COR-L47 (cell line): ENCODE measurements at places on chromosomes 1 and 21.
A peak's percentile ranks its signal among the peaks of the same experiment; 100 is the strongest.

DNA sequence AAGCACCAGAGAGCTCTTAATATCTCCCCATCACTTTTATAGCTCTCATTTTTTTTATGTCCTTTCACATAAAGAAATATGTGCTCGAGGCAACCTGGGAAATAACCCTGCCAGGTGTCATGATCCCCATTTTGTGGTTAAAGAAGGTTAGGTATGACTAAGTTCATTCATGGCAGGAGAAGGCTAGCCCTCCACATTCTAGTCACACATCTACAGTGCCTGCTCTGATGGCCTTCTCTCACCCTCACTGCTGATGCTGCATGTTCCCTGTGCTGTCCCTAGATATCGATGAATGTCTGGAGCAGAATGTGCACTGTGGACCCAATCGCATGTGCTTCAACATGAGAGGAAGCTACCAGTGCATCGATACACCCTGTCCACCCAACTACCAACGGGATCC, 187.5 kb downstream of the TPR start:
- no peak for DNase-seq

GRCh38 chr1:230012741-230013140, 54.3 kb upstream of the GALNT2 start:
- DNase-seq: no peak

DNA sequence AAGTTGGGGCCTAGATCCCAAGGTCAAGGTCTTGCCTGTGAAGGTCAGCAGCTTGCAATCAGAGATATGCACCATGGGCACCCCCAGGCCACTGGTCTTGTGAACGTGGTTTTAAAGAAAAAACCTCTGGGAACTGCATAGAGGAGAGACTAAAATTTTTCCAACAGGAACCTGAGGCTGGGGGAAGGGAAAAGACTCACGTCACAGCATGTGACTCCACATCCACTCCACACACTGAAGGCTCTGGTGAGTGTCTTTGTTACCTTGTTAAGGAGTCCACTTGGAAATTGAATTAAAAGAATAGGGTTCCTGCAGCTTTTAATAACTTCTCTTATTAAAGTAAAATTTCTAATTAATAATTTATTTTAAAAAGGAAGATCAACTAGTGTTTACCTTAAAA, 224.9 kb downstream of the DAB1 start:
- DNase-seq: no peak

DNA sequence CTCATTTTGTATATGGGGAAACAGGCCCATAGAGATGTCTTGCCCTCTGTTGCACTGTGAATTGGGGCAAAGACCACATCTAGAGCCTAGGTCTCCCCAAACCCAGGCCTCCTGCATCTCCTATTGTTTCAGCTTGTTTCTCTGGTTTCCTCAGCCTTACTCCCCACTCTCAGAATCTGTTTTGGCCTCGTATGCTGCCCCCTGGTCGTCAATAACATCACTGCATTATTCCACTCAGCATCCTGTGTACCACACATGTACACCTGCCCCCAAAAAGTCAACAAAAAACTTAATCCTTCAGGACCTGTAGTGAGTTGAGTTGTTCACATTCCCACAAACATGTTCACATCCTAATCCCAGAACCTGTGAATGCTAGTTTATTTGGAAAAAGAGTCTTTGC, 184.8 kb downstream of the BRINP2 start:
- DNase-seq: no peak

DNA sequence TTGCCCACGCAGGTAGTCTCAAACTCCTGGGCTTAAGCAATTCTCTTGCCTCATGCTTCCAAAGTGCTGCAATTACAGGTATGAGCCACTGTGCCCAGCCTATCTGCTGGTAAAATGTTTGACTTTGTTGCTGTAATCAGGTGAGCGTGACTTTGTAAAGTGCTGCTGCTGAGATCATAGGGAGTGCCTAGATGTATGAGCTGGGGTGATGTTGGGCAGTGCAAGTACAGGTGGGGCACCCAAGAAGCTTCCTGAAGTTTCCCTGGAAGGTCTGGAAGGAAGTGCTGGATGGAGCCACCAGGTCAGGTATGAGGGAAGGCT, 43.1 kb downstream of the KIF21B start:
- no peak for DNase-seq

- no peak for DNase-seq
These were observed 5.8 kb upstream of the C1orf159 start for GRCh38 chr1:1121611-1122077.

DNA sequence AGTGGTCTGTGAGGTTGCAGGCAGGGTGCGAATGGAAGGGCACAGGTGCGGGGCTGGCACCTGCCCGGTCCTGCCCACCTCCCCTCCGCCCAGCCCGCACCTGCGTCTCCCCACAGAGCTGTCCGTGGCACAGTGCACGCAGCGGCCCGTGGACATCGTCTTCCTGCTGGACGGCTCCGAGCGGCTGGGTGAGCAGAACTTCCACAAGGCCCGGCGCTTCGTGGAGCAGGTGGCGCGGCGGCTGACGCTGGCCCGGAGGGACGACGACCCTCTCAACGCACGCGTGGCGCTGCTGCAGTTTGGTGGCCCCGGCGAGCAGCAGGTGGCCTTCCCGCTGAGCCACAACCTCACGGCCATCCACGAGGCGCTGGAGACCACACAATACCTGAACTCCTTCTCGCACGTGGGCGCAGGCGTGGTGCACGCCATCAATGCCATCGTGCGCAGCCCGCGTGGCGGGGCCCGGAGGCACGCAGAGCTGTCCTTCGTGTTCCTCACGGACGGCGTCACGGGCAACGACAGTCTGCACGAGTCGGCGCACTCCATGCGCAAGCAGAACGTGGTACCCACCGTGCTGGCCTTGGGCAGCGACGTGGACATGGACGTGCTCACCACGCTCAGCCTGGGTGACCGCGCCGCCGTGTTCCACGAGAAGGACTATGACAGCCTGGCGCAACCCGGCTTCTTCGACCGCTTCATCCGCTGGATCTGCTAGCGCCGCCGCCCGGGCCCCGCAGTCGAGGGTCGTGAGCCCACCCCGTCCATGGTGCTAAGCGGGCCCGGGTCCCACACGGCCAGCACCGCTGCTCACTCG, 23.3 kb downstream of the FTCD start:
- DNase-seq: no peak

- DNase-seq: no peak
These were observed 149.9 kb downstream of the MRPL39 start for GRCh38 chr21:25457411-25457810.

DNA sequence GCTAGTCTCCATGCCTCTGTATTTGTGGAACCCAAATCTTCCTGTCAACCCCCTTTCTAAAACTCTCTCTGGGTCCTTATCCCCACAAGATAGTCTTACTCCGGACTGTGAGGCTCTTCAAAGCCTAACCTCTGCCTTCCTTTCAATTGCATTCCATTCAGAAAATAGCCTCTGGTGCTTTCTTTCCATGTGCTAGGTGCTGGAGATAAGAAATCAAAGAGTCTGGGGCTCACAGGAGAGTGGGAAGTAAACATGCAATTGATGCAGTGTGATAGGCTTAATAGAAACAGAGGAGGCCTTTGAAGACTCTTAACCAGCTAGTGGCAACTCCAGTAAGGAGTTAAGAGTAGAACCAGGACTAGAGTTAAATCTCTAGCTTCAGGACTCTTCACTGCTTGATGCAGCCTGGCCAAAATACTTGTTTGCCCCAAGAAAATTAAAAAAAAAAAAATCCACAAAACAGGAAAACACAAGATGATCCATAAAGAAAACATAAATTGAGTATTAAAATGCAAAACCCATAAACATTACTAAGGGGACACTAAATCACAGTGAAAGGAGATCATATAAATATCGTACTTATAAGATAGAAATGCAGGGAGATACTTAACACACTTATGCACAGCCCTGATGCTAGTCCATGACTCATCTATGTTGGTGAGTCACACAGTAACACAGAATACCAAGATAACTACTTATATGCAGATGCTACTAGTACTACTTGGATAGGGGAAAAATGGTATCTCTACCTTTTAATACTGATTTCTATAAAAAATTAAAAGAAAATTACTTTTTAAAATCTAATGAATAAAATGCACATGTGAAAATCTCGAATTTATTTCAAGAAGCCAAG, 341.5 kb downstream of the KCNH1 start:
- DNase-seq: no peak

DNA sequence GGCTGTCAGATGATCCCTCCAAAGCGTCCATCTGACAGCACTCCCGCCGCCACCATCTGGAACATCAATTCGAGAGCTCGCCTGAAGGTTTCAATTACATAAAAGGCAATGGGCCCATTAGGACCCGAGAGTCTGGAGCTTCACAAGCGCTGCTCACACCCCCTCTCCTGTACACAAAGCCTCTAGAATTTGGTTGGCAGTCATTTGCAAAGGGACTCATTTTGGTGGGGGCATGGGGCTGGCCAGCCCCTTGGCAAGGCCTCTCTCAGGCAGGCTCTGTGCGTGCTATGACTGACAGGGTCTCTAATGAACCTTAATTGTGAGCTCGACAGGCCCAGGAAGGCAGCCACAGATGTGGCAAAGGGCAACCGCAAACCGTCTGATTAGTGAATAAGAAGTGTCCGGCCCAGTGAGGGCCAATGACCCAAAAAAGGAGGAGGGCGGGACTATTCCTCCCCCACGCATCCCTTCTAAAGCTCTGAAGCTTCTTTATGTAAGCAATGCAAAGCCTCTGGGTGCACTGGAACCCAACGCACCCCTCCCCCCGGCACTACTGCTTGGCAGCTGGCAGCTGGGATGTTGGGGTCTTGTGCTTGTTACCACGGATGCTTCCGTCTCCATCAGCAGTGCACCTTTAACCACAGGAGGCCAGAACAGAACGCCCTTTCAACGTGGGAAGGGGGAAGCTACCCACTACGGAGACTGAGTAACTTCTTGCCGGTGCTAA, 79.4 kb downstream of the CAPZB start:
- no peak for DNase-seq

DNA sequence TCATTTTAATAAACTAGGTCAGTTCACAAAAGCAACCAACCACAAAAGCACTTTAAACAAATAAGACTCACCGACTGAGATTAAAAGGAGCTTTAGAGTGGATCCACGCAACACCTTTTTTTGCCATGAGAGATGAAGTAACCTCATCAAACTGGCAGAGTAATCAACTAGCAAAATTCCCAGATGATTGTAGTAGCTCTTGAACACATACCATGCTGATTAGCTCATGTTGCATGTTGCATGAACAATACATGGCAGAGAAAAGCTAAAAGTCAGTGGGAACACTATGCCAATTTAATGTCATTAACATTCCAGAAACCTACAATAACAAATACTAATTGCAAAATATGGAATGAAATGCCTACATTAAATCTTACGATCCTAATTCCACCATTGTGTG, 4.1 kb downstream of the WARS2 start:
- DNase-seq: no peak

DNA sequence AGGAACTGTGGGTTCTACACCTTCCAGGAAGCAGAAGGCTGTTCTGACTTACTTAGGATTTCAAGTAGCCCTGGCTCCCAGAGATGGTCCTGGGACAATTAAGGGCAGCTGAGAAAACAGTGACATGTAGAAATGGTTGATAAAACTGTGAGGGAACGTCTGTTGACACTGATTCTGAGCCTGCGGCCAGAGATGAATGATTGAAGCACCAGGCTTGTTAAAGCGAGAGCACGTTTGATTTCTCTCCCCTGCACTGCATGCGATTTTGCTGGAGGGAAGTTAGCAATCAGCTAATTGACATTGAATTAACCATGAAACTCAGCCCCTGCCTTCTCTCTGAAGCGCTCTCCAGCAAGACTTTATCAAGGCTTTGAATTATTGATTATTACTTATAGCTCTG, 29.9 kb upstream of the POU3F1 start:
- no peak for DNase-seq

GRCh38 chr1:206770531-206771337, at the start of gene IL19:
IL19 (plus strand) TSS chr1:206770773; CDS start chr1:206836663, 65,890 bp downstream.
- DNase-seq: no peak

DNA sequence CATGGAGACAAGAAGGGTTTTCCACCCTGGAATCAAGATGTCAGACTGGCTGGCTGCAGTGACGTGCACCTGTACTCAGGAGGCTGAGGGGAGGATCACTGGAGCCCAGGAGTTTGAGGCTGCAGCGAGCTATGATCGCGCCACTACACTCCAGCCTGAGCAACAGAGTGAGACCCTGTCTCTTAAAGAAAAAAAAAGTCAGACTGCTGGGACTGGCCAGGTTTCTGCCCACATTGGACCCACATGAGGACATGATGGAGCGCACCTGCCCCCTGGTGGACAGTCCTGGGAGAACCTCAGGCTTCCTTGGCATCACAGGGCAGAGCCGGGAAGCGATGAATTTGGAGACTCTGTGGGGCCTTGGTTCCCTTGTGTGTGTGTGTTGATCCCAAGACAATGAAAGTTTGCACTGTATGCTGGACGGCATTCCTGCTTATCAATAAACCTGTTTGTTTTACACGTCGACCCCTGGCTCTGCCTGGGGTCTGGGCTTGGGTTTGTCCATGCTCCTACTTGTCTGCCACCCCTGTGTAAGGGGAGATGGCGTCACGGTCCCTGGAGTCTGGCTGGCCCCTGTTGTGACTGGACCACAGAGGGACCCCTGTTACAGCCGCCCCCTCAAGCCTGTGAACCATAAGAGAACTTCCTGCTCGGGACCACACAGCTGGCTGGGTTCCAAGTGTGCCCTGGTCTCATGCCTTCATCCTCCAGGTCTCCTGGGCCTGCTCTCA, 20.9 kb upstream of the VPS13D start:
- peak; percentile 53 for DNase-seq

DNA sequence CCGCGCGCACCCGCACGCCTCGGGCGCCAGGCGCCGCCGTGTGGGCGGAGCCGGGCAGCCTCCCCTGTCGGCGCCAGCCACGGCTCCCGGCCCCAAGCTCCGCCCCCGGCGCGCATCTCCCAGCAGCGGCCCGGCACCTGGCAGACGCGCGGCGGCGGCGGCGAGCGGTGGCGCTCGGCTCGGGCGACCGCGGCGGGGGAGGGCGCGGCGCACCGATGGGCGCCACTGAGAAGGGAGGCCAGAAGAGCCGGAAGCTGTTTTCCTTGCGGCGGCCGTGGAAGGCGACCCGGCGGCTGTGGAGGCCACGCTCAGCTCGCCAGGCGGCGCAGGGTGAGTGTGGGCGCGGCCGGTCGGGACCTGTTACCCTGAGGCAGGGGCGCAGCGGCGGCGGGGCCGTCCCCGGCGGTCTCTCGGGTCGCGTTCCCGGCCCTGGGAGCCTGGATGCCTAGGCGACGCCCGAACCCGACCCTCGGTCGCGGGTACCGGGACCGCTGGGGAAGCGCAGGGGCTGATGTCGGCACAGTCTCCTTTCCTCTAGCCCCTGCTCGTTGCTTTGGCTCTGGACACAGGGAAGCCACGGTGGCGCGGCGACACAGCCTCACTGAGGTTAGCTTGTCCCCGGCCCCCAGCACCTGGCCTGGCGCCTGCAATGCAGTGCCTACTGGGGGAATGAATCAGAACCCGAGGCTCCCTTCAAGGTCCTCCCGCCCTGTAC, 54.9 kb upstream of the DNAJC6 start:
- DNase-seq: peak; percentile 88

DNA sequence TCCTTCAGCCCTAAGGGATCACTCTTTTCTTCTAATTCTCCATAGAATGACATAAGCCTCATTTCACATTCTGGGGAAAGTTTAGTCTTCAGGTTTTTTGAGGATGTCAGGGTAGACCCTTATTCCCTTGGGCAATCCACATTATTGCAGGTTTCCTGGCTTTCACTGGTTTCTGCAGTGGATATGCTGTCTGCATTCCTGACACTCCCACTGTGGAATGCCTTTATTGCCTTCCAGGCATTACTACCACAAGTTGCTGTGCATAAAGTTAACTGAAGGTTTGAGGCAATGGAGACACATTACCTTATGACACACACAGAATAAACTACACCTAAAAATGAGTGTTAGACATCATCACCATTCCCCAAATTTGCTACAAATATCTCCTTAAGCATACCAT, 12.7 kb downstream of the FASLG start:
- DNase-seq: no peak
